ENCODE measurements at places on chromosomes 4 and X.

DNA sequence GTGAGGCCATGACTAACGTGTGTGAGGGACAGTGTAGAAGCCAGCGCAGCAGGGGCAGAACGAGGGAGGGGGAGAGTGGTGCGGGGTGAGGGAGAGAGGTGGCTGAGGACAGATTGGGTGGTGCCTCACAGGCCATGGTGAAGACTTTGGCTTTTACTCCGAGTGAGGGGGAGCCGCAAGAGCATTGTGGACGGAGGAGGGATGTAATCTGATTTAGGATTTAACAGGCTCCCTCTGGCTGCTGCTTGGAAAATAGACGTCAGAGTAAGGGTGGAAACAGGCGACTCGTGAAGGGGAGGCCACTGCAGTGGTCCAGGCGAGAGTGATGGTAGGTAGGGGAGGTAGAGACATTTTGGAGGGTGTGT is 13.0 kb downstream of the PPP1R3F start:
- no peak for DNase-seq

- DNase-seq = no peak
Observed at GRCh38 chrX:66200050-66200664, 36.1 kb downstream of the HEPH start.

- DNase-seq = no peak
Observed at GRCh38 chr4:11732155-11732554, 303.5 kb upstream of the HS3ST1 start.

DNA sequence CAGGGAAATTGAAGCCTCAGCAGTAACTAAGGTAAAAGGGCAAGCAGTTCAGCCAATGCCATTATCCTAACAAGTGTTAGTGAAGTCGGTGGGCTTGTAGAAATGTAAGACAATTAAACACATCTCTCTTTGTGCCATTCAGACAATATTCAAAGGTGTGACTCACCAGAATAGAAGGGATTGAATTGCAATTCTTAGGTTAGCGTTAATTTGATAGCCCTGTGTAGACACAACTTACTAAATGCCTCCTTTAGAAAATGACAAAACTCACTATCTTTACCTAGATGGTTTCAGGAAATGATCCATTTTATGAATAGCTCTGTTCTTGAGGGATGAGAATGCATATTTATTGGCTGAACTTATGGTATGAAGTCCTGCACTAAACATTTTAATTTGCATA is 35.2 kb downstream of the RPA4 start:
- DNase-seq = no peak

DNA sequence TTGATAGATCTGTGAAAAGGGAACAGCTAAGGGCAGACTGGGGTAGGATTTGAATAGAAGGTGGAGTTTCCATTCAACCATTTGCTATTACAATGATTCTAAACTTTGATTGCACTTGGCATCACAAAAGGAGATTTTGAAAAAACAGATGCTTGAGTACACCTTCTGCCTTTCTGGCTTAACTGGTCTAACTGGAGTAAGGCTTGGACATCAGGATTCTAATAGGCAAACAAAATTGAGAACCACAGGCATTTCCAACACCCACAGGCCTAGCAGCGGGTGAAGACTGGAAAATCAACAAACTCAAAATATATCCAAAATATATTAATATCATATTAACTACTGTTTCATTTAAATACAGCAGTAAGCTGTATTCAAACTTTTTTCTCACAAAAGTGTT is 1.9 kb upstream of the VEGFC start:
- no peak for DNase-seq

DNA sequence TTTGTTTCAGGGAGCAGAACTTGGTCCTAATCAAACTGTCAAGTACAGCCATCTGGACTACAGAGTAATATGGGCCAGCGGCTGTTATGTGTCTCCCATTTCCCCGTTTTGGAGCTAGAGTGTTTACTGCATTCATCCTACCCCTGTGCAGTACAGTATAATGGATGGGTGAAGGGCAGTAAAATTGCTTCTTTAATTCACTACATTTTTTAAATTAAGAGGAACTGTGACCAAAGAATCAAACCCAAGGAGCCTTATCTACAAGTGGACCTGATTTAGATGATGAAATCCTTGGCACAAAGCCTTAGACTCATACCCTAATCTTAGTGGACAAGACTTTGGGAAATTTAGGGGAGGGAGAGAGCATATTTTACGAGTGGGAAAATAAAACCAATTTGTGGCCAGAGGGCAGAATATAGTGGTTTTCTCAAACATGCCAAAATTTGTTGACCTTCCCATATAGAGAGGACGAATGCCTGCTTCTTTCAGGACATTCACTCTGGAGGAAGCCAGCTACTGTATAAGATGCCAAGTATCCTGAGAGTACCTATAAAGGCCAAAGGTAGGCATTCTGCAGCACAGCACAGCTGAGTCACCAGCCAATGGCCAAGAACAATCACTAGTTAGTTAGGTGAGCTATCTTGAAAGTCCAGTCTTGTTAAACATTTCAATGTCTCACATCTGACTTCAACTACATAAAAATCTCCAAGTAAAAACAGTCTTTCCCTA is 253.8 kb upstream of the KCNIP4 start:
- DNase-seq = no peak

GRCh38 chrX:39335513-39336235 is 534.4 kb downstream of the MID1IP1 start:
- DNase-seq = no peak

DNA sequence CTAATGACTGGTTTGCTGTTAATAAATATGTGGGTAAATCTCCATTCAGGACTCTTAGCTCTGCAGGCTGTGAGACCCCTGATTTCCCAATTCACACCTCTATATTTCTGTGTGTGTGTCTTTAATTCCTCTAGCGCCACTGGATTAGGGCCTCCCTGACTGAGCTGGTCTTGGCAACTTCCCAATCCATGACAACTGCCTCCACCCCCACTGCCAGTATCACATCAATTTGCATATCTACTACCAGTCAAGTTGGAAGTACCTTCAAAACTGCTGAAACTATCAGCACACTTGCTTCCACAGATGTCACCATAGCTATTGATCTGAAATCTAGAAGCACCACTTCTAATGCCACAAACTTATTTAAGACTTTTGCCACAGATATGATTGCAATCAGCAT is 27.6 kb downstream of the OPRPN start:
- no peak for DNase-seq

DNA sequence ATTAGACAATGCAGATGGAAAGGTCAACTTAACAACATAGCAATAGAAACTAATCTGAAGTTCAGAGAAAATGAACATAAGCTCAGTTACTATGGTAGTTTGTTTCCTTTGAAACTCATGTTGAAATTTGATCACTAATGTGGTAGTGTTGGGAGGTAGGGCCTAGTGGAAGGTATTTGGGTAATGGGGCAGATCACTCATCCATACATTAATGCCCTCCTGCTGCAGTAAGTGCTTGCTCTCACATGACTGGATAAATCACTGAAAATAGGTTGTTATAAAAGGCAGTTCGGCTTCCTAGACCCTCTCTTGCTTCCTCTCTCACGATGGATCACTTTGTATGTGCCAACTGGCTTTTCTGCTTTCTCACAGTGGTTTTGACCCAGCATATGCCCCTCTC is 567.4 kb upstream of the GALNT7 start:
- DNase-seq = no peak

DNA sequence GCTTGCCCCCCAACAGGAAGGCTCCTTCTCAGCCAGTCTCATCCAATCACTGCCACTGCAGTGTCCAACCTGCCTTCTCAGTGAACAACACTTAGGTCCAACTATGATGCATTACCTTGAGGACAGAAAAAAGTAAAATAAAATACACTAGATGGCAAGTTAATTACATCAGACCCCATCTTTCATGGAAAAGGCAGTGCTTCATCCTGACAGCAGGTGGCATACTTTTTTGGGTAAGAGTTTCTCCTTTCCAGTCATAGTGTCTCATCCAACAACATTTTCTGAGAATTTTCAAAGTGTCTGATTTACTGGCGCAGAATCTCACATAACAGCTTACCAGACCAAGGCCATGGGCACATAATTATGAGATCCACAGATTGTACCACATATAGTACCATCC is 1742.8 kb downstream of the PCDH7 start:
- no peak for DNase-seq

- DNase-seq = no peak
Observed at GRCh38 chr4:2714061-2714770, 41.9 kb downstream of the TNIP2 start.

All from ascending aorta (tissue), 2 donors.